ENCODE measurements at places on chromosomes 11 and 22.
A peak's percentile ranks its signal among the peaks of the same experiment; 100 is the strongest.

DNA sequence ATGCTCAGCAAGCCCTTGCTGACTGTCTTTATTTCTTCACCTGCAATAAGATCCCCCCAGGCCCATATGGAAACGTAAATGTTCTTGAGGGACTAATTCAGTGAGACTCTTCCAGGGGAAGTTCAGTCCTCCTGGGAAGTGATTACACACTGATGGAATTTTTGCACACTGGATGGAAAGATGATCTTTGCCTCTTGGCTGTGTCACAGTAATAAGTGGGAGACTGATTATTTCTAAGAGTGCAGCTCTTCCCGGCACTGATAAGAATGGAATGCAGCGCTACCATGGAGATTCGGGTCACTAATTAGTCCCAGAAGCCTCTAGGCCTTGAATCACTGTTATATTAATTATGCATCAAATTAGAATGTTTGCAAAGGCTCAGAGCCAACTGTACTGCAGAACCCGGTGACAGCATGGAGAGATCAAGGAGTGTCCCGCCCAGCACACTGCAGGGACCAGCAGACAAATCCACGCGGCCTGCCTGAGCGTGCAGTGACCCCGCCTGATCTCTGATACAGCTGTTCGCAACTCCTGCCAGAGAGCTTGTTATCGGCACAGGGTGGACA is 178.3 kb downstream of the SNX19 start:
- DNase-seq, result peak; percentile 93

GRCh38 chr11:31509051-31509428 is 382 bp downstream of the IMMP1L start:
- DNase-seq, result peak; percentile 1

- DNase-seq, result peak; percentile 5
Measured at GRCh38 chr11:16418428-16419097, 62.2 kb upstream of the SOX6 start.

DNA sequence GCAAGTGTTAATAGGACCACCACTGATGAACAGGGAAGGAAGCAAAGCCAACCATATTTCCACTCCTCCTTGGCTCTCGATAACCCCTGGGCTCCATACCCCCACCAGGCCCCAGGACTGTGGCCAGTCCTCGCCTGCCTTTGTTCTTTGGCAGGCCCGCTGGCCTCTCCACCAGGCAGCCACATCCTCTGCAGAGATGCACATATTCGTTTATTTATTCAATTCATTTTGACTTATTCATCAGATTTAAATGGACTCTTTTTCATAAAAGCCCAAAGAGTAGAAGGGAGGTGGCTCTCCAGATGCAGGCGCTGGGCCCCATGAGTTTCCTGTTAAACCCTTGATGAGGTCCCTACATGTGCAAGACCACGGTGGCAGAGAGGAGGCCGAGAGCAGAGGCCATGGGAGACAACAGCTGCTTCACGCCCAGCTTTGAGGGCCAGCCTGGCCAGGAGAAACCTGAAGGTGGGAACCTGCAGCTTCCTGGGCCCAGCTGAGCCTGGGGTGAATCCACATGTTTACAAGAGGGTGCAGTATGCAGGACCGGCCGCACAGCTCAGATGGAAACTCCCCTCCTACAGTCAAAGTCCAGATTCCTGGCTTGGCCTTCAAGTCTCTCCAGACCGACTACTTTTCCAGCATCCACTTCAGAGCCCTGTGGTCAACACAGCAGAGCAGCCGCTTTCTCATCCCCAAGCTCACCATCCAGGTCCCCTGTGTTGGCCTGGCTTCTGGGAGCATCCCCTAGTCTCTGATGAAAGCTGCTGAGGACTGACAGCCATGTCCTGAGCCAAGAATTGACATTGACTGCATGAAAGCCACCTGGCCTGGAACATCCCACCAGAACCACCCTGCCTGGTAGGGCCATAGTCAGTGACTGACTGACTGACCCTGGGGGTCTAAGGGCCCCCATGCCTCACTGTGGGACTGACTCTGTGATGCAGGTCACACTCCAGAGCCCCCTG is 39.7 kb upstream of the CCND1 start:
- DNase-seq, result no peak

DNA sequence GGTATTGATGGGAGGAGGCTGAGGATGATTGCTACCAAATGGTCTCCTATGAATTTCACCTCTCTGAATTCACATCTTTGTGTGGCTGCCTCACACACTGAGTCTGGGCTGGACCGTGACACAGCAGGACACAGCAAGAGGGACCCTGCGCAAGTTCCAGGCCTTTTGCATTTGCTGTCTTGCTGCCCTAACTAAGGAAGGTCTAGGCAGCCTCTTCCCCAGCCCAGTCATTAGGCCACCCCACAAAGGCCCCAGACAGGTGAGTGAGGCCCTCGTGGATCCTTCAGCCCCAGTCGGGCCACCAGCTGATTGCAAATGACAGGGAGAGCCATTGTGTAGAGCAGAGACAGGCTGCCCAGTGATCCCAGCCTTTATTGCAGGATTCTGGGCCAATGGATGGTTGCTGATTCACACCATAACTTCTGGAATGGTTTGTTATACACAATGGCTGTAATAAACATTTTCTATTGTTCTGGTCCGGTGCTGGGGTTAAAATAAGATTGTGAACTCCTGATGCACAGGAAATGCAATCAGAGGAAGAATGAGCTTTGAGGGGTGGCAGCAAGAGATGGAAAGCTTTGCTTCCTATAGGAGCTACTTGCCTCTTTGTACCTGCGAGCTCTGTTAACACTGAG is 28.5 kb upstream of the CSNK2A3 start:
- DNase-seq, result no peak

GRCh38 chr22:25704701-25705100 is 37.3 kb upstream of the MYO18B start:
- DNase-seq, result no peak

- no peak for DNase-seq
Measured at GRCh38 chr11:126340960-126341606, 14.4 kb upstream of the ST3GAL4 start.

DNA sequence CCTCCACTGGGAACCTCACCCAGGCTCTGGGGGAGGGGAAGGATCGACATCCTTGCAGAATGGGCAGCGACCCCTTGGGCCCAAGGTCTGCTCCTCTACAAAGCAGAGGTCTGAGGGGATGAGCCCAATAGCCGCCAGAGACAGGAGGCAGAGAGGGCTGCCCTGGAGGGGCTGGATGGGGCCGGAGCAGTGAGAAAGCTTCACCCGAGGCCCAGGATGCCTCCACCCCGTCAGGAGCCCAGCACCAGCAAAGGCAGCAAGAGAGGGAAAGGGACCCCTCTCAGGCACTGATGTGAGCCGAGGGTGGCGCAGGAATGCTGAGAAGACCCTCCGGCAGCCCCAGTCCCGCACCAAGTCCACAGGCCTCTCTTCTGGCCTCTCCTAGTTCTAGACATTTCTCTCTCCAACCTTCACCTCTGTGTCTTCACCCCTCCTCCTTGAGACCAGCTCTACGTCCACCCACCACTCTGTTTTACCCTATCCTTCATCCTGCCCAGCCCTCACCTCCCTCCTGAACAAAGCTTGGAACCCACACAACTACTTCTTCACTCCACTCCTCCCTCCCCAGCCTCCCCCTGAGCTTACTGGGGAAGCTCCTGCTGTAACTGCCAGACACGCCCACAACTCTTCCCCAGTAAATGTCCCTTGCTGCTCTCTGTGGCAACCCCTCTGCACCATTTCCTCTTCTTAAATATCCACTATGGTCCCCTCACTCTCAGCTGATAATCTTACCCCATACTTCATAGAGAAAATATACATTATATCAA is 131.9 kb downstream of the MPPED1 start:
- no peak for DNase-seq

DNA sequence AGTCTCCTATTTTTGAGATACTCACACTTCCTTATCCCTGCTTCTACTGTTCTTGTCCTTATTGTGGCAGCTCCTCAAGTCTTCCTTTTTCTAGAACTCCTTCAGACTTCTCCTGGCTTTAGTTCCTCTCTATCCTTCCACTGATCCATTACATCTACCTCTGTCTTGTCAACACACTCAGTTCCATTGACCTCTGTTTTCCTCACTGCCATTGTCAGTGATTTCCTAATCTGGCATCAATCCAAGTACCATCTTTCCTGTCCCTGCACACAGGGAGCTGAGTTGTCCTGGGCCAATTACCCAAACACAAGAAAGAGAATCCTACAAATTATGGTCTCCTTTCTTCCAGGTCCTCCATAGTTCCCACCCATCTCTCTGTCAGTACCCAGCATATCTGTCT is 27.9 kb upstream of the RIC3 start:
- DNase-seq, result no peak

DNA sequence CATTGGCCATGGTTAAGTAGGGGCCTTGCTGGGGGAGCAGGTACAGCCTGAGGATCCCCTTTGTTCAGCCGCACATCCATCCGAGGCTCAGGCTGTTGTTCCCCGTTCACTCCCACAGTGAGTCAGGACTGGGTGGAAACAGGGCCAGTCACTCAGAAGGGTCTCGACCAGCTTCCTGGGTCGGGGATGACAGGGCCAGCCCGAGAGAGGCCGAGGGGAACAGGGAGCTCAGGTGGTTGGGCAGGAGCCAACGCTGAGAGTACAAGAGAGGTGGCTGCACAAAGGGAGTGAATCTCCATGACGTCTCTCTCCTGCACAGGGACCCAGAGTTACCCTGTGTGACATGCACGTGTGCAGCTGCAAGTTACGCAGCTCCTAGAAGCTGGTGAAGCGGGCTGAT is 97.2 kb upstream of the SHANK2 start:
- no peak for DNase-seq

DNA sequence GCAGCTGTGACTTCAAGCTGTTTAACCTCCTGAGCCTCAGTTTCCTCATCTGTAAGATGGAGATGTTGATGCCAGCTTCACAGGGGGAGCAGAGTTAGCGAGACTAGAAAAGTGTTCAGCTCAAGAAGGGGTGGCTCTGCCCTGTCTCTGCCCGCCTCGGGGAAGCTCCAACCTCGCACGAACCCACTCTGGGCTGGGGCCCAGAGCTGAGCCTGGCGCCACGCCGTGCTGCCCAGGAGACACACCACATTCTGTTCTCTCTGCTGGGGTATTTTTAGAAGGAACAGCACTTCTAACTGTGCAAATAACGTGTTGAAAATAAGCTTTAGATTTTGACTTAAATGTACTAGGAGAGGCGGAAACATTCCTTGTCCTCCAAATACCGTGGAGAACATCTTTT is 74.1 kb downstream of the PHF21B start:
- DNase-seq, result no peak

- DNase-seq, result no peak
Measured at GRCh38 chr11:93444617-93445073, 98.5 kb downstream of the SMCO4 start.

- DNase-seq, result no peak
Measured at GRCh38 chr11:1730059-1730629, 20.3 kb downstream of the IFITM10 start.

GRCh38 chr11:61131998-61132555 is 29.1 kb downstream of the VPS37C start:
- DNase-seq, result no peak

DNA sequence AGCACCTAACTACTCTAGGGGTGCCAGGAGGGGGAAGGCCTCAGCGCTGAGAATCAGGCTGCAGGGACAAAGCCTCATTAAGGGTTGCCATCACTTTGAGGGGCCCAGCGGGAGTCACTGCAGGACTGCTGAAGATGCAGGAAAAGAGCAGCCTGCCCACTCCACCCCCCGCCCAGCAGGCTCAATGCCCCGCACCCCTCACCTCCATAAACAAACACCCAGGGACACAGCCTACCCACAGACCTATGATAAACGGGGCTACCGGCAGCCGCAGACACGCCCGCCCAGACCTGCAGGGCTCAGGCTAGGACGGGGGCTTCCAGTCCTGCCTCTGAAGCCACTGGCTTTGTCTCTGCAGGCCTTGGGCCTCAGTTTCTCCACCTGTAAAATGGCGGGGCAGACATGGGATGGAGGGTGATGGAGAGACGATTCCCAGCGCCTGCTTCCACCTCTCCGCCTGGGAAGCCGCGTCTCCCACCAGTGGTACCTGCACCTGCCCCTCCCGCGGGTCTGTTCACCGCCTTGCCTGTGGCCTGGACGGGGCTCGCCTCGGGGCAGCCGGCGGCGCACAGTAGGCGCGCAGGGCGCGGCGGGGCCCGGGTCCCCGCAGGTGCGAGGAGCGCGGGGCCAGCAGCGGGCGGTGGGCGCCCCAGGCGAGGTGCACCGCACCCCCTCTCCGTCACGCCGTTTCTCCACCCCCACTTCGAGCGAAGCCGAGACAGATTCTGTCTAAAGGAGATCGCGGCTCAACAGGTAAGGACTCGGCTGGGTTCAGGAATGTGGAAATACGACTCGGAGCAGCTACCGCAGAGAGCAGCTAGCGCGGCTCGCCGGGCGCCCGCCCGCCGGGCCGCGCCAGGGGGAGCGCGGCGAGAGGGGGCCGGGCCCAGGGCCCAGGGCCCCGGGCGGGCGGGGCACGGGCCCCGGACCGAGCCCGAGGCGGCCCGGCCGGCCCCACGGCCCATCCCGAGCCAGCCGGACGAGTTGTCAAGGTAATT is 1.5 kb downstream of the WNT7B start:
- no peak for DNase-seq

DNA sequence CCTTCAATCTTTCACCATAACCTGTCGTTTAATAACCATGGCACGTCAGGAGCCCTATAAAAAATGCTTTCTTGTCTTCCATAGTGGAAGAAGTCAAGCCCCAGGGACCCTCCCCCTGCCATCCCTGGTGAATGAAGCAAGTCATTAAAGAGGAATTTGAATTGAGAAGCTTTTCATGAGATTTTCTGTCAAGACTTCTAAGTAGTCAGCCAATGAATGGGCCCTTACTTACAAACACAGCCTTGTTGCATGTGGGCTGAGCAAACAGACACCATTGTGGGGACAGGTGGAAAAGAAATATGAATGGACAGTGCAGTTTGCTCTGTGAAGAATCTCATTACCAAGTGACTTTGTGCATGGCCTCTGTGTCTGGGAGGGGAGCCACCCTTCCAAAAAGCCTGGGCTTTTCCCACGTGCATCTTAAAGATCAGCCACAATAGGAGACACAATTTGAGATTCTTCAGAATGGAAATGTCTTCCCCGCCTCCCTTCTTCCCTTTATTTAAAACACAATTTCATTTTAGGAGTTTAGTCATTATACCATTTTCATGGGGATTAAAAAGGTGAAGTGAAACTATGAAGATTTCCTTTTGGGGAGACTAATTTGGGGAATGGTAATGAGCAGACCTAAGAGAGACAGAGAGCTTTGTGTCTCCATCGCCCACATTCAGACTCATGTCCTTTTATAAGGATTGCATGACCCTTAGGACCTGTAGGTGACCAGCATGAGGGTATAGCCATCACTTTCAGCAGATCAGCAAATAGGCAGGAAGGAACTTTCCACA is 152.0 kb downstream of the LRRC4C start:
- no peak for DNase-seq

DNA sequence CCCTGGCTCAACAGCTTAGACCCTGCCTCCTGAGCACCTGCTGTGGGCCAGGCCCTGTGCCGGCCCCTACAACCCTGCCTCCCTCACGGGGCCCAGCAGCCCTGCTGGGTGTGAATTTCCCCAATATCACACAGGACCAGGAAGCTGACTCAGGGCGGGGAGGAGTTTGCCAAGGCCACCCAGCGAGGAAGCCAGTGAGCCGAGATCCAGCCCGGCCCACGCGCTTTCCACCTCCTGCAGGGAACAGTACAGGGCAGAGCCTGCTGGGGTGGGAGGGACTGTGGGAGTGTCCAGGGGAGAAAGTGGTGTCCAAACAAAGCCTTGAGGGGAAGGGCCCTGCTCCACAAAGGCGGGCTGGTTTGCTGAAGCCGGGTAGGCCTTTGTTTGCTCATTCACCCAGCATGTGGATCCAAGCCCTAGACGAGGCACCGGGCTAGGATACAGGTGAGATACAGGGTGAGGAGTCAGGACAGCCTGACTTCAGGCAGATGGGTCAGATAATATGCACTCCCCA is 26.8 kb downstream of the RPL3 start:
- DNase-seq, result peak; percentile 93

GRCh38 chr11:58994171-58994570 is 54.9 kb downstream of the GLYATL1 start:
- DNase-seq, result no peak
